ENCODE measurements at places on chromosomes 16 and 17. TPM values are rescaled to one million over a fixed set of nuclear protein-coding genes. Genes with fewer than 3 reads are reported as not detected.

DNA sequence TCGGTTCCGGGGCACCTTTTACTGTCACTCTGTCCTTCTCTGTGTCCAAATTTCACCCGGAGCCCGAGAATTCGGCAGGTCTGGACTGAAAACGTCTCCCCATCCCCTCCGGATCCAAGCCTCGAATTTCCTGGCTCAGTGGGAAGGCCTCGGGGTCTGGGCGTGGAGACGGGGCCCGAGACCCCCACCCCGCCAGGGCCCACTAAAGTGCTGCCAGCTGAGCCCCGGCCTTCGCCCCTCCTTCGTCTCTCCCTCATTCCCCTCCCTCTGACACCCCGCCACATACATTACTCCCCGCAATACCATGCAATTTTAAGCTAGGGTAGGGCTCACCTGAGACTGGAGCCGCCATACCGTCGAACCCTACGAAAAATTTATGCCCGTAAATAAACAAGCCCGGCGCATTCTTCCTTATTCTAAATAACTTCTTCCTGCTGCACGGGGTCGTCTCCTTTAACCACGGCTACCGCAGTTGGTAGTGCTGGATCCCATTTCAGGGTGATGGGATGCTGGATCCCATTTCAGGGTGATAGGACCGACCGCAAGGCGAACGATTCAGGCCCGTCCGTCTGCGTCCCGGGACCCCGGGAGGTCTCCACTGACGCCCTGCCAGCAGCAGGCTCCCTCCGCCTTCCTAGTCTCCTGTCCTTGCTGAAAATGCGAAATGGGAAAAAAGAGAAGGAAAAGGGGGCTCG is 4.4 kb upstream of the OR1F1 start:
- no peaks in the 10 kb centered on the region for H3K36me3 ChIP-seq
- peaks cover 5% of the 10 kb centered on the region for H3K4me1 ChIP-seq
- no peak overlapping the region for H3K27ac ChIP-seq
- peak overlapping the region; percentile 34 for H3K4me3 ChIP-seq
- H3K27me3 ChIP-seq = peaks cover 8% of the 10 kb centered on the region

- peaks cover 9% of the 10 kb centered on the region for H3K4me1 ChIP-seq
- DNase-seq = peak; percentile 9
- no peak overlapping the region for H3K4me3 ChIP-seq
Observed at GRCh38 chr17:79657861-79658810, 47.3 kb upstream of the RBFOX3 start.

GRCh38 chr17:12982224-12982623 is 35.6 kb downstream of the ELAC2 start:
- H3K4me1 ChIP-seq = peaks cover 6% of the 10 kb centered on the region
- no peak overlapping the region for H3K27ac ChIP-seq
- H3K27me3 ChIP-seq = no peaks in the 10 kb centered on the region
- DNase-seq = no peak

DNA sequence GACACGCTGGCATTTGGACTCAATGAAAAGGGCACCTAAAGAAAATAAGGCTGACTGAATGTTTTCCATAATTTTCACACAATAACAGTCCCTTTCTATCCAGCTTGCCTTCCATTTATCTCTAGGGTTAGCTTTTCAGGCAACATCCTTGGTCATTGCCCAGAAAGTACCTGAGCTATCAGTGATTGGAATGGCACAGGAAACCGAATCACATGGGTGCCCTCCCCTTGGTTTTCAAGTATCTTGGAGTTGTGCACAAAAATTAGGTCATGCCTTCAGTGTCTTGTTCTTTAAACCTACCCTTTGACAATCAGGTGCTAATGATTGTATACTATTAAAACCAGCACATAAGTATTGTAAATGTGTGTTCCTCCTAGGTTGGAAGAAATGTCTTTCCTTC is 3.3 kb upstream of the VPS4A start:
- no peaks in the 10 kb centered on the region for H3K27me3 ChIP-seq
- no peak for DNase-seq
- H3K4me3 ChIP-seq = no peak overlapping the region
- H3K36me3 ChIP-seq = no peaks in the 10 kb centered on the region

Gene YBX2
- total RNA-seq = 276 TPM

Gene CDT1
- total RNA-seq = 14.9 TPM

All from testis (tissue), 5 donors.